ENCODE measurements at places on chromosomes 1 and 21.

- no peak for DNase-seq
These were observed 16.4 kb upstream of the F13B start for GRCh38 chr1:197083474-197083873.

- no peak for DNase-seq
These were observed 47.0 kb upstream of the GJA5 start for GRCh38 chr1:147807405-147807804.

DNA sequence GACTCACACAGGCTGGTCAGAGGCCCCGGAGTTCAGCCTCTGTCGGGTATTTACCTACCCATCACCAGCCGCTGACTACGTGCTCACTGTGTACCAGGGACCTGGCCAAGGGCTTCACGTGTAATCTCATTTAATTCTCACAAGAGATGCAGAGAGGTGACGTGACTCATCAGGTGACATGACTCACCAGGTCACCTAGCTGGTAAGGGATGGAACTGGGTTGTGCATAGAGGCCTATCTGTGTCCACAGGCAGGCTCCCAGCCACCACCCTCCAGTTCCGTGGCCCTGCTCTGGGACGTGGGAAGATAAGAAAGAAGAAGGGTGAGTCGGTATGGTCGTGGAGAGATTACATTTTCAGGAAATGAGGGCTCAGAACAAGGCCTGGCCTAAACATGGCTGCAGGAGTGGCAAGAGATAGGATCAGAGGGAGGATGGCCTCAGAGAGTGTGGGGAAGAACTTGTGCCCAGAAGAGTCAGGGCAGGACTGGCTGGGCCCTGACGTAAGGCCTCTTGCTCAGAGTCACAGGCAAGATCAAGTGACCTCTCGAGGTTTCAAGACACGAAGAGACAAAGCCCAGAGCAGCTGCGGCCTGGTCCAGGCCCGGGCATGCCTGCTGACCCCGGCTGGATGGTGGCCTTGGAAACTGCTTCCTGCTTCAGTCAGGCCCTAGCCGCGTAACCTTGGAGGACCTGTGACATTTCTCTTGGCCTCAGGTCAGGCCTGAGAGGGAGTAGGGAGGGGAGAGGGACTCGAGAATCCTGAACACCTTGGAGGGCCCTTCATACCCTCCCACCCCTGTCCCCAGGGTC is 52.7 kb upstream of the WASF2 start:
- DNase-seq: no peak

GRCh38 chr1:31587720-31588423 is 11.6 kb downstream of the TINAGL1 start:
- peak; percentile 47 for DNase-seq

DNA sequence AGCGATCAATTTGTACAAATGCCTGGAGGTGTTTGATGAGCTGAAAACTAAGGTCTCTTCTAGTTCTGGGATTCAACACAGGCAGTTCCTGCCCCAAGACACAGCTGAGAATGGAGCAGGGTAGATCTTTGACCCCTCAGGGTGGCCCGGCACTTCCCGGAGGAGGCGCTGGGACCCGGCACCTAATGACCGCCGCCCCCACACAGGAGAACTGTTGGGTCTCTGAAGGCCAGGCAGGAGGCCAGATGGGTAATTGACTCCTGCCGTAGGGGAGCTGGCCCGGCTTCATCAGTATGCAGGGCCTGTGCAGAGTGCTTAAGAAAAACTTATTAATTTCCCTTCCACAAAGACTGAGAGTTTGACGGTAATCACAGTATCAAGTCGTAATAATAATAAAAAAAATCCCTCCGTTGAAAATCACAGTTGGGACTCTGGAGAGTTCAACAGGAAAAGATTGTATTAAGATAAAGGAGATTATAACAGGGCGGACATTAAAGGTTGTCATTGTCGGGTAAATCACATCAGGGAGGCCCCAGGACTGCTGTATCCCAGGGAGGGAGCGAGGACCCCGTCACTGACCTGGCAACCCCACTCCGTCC is 51.7 kb downstream of the UBIAD1 start:
- no peak for DNase-seq

GRCh38 chr1:221778535-221779142 is 36.8 kb upstream of the DUSP10 start:
- peak; percentile 48 for DNase-seq

DNA sequence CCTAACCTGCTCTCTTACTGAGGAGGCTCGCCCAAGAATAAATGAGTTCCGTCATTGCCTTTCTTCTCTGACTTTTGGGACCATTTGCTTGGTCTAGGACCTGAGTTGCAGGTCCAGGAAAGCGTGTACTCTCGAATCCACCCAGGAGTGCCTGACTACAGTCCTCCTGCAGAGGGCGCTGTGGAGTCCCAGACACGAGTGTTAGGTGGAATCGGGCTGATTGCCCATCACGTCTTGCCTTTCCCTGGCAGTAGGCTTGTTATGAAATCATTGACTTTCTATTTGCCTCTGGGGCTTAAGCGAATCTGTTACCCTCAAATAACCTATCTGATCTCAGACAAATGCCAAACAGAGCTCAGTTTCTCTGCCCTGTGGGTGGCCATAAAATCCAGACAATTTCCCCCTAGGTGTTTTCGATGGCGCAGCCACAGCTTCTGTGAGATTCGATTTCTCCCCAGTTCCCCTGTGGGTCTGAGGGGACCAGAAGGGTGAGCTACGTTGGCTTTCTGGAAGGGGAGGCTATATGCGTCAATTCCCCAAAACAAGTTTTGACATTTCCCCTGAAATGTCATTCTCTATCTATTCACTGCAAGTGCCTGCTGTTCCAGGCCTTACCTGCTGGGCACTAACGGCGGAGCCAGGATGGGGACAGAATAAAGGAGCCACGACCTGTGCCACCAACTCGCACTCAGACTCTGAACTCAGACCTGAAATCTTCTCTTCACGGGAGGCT is at the start of gene IL20:
IL20 (plus strand) TSS at position 685 of the 733 bp plus-strand sequence. CDS start 230 bp downstream, outside the sequence.
- peak; percentile 79 for DNase-seq

- DNase-seq: no peak
These were observed 2.7 kb downstream of the CAPN2 start for GRCh38 chr1:223714849-223715603.

- no peak for DNase-seq
These were observed 793.7 kb upstream of the ADGRL2 start for GRCh38 chr1:81007024-81007423.

DNA sequence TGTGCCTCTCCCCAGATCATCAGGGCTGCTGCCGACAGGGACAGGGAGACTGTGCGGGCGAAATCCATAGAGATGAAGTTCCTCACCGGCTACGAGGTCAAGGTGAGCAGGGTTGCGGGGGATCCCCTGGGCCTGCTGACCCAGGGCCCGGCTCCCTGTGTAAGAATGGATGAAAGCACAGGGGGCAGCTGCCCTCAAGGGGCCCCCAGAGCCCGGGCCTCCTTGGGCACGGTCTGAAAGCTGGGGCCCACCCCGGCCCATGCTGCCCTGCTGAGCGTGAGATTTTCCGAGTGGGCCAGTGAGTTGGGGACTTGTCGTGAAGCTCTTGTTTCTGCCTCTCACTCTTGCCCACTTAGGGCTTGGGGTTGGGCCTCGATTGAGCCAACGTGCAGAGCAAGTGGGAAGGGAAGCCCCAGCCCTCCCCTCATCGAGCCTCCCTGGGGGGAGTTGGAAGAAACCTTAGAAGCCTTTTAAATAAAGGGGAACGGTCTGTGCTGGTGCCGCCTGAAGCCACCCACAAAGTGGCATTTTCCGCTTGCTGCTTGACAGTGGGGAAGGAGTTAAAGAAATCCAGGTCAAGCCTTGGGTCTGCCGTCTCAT is 45.2 kb downstream of the COQ8A start:
- no peak for DNase-seq

GRCh38 chr1:3068564-3069431 is at the start of gene PRDM16:
Gene PRDM16, plus strand, starts transcription at chr1:3069203. Its CDS starts 57 bp downstream, at chr1:3069260.
- DNase-seq: peak; percentile 35

- DNase-seq: no peak
These were observed 20.5 kb downstream of the RNF220 start for GRCh38 chr1:44425341-44426082.

All from stimulated activated naive CD8-positive, alpha-beta T cell treated with anti-CD3 and anti-CD28 coated beads, Interleukin-15, amount 100 ng/mL, for 72 hours (primary cell).